ENCODE measurements at places on chromosomes 7 and 10.

- DNase-seq: no peak
Observed at GRCh38 chr7:79936281-79936983, 198.2 kb upstream of the GNAI1 start.

- DNase-seq: no peak
Observed at GRCh38 chr7:78041423-78041822, 242.8 kb downstream of the PHTF2 start.

- no peak for DNase-seq
Observed at GRCh38 chr10:69838853-69839252, 37.1 kb downstream of the COL13A1 start.

GRCh38 chr7:135755351-135755753 lies 6.7 kb upstream of the FAM180A start:
- DNase-seq: no peak

GRCh38 chr7:46244757-46245156 lies 323.7 kb upstream of the IGFBP3 start:
- no peak for DNase-seq

GRCh38 chr10:129096065-129096984 lies 370.7 kb upstream of the MGMT start:
- no peak for DNase-seq

DNA sequence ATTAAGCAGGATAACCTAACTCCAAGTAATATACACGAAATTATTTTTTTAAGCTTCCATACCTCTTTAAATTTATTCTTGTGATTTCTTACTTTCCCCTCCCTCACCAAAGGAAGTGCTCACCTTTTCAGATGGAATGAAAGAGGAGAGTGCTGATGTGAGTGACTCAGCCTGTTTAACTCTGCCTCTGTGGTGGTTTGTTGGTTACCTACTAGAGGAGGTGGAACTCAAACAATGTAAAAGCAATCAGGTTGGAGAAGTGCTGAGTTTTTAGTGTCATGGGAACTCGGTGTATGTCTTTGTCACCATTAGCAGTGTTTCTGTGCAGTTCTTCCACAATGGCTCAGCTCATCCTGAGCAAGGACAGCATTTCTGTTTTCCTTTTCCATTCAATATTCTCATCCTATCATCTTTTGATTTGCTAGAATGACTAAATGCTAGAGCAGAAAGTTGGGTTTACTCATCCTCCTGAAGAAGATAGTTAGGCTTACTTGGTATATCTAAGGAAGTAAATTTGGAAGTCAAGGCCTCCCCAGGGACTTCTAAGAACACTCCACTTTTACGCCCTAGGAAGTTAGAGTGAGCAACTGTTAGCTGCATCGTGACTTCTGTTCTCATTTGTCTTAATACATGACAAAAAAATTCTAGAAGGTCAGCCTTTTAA lies 6.0 kb downstream of the ADD3 start:
- DNase-seq: no peak

- no peak for DNase-seq
Observed at GRCh38 chr10:127203067-127203466, 6.7 kb upstream of the INSYN2A start.

DNA sequence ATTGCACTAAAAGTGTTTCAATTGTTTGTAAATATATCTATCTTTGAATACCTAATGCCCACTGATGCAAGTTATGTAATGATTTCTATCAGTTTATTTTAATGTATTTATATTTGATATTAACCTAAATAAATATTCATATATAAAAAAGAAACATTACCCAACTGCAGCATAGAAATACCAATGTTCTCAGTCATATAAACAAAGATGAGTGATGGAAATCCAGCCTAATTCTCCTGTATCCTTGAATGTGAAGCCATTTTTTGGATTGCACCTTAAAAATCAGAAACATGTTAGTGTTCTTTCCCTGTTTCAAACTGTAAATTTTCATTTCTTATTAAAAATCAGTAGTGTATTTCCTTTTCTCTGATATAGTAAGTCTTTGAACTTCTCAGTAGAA lies 305.8 kb upstream of the GNAI1 start:
- DNase-seq: no peak

DNA sequence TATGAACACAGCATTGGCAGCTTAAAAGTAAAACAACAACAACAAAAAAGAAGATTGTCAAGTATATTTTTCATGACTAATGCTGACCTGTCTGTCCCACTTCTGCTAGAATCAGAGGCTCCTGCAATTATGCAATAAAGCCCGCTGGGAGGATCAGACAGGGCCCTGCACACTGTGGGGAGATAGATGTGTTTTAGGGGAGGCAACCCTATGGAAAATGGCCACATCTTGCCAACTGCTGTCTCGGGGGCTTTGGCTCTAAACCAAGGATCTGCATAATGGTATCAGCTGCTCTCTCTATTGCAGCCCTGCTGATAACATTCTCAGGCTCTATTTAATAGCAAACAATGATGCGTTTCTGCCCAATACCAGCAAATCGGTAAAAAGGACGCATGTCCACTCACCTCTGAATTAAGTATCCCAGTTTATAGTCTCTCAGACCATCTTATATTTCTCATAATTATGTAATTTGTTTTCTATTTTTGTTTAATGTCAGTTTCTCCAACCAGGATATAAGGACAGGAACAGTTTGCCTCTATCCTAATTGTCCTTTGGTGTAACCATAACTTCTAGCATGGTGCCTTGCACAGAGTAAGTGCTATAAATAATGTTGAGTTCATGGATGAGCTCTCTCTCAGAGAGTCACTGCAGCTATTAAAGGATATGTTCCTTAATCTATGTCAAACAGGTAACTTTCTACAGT lies 15.3 kb upstream of the PRKAR2B start:
- DNase-seq: no peak

DNA sequence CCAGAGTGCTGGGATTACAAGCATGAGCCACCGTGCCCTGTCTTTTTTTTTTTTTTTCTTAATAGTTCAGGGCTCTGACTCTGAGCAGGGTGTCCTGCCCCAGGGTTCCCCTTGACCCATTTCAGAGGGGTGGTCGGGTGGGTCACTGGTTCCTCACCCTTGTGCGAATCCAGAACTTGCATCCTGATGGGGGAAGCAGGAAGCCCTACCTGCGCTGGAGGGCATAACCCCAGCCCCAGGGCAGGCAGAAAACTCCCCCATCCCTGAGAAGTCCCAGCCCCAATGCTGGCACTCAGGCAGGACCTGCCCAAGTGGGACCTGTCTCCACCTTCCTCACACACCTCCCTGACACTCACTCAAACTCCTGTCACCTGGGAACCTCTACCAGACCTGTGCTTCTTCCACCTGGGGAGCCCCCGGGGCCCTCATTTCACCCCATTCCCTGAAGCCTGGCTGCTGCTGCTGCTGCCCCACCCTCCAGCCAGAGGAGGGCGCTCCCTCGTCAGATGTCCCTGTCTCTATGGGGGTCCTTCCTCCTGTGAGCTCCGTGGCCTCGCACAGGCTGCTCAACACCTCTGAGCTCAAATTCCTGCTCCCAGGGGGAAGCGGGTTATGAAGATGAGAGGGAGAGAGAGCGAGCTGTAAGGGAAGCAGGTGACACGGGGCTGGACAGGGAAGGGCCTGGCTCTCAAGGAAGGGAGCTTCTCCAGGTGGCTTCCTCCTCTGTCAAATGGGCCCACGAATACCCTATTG lies 15.1 kb upstream of the ZNF273 start:
- no peak for DNase-seq

GRCh38 chr7:96792115-96792514 lies 82.5 kb upstream of the SEM1 start:
- DNase-seq: no peak

DNA sequence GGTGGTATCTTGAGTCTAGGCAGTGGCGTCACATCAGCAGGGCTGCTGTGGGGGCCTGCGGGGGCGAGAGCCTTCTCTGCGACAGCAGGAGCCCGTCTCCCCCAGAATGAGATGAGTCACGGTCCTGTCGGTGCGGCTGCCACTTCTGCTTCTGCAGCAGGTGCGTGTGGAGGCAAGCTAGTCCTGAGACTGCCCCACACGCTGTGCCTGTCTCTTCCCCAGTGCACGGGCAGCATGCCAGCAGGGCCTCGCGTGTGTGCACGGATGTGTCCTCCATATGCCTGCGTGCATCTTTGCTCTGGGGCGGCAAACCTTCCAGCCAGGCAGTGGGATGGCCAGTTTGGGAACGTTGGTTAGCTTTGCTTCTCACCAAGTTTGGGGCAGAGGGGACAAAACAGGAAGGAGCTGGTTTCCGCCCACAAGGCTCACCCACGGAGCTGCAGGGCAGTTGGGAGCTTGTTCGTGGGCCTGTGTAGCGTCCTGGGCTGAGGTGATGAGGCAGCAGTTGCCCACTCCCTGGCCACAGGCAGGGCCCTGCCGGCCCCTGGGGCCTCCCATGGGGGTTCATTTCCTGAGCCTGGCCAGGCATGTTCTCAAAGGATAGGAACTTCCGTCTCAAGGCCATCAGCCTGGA lies 60.8 kb upstream of the PPIF start:
- peak; percentile 64 for DNase-seq

- DNase-seq: no peak
Observed at GRCh38 chr7:139648391-139648861, 124.9 kb downstream of the CLEC2L start.

GRCh38 chr10:32891261-32891660 lies 66.8 kb downstream of the ITGB1 start:
- no peak for DNase-seq

DNA sequence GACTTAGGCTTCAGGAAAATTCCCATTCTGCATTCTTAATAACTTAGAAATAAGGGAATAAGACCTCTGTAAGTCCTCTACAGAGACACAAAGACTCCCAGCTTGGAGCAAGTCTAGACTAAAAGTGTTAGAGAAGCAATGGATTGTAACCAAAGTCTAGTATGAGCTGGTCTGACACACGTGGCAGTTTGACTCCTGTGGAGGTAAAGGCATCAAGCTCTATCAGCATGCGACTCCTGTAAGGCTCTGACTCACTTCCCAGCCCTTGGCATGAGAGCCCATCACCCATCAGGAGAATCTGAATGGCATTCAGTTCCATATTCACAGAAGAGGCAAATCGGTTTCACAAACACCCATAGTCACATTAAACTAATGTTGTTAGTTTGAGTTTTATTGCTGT lies 4.4 kb upstream of the VSTM4 start:
- no peak for DNase-seq

DNA sequence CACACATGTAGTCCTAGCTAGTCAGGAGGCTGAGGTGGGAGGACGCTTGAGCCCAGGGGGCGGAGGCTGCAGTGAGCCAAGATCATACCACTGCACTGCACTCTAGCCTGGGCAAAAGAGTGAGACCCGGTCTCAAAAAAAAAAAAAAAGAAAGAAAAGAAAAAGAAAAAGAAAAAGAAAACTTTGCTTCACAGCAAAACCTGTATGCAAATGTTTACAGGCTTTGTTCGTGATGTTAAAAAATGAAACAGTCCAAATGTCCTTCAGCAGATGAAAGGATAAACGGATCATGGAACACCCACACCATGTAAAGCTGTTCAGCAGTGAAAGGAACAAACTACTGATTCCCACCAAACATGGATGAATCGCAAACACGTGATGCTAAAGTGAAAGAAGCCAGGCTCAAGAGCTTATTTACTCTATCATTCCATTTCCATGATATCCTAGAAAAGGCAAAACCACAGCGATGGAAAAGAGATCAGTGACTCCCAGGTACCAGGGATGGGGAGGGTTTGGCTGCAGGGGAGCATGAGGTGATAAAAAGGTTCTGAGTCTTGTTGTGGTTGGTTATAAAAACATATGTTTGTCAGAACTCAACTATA lies 15.1 kb downstream of the LRRC20 start:
- no peak for DNase-seq

DNA sequence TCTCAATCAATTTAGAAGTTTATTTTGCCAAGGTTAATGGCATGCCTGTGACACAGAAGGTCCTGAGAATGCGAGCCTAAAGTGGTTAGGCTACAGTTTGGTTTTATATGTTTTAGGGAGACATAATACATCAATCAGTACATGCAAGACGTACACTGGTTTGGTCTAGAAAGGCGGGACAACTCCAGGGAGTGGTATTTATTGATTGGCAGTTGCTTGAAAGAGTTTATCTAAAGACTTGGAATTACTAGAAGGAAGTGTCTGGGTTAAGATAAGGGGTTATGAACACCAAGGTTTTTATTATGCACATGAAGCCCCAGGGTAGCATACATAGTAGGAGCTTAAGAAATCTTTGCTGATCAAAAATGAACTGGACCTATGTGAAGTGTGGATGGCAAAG lies 21.5 kb downstream of the NPVF start:
- no peak for DNase-seq

DNA sequence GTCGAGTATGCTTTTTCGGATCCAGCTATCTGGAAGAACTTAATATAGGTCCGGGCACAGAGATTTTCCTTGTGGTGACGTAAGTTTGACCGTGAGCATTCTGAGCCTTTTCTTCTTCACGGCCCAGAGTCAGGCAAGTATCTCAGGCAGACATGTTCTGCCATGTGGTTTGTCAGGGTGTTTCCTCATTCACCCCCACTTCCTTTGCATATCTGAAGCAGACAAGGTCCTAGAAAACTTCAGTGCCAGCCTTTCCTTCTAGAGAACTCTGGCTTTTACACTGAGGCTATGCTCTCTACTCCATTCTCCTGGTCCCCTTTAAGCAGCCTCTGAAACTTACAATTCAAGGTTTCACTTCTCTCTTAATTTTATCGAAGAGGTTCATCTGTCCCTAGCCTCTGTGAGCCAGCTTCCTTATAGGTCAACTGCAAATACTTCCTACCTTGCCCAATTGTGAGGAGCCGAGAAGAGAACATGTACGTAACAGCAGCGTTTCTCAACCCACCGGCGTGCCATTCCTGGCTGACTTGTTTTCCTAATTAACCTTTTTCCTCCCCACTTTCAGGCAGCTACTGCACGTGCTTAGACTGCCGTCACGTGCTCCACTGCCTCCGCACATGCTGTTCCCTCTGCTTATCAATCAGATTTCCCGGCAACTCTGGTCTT lies 47.3 kb downstream of the CDCA7L start:
- DNase-seq: no peak

DNA sequence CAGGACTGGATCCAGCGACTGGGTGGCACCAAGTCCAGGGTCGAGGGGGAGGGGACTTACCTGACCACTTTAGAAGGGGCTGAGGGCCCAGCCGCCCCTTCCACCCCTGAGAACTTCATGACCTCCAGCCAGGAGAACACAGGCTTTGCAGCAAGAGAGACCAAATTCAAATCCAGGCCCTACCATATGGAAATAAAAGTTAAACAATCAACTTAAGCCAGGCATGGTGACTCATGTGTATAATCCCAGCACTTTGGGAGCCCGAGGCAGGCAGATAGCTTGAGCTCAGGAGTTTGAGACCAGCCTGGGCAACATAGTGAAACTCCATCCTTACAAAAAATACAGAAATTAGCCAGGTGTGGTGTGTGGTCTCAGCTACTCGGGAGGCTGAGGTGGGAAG lies 61.9 kb downstream of the COL13A1 start:
- DNase-seq: no peak

- no peak for DNase-seq
Observed at GRCh38 chr7:158020706-158021095, 566.9 kb downstream of the PTPRN2 start.

- DNase-seq: no peak
Observed at GRCh38 chr7:99392659-99393354, 15.6 kb downstream of the PDAP1 start.

DNA sequence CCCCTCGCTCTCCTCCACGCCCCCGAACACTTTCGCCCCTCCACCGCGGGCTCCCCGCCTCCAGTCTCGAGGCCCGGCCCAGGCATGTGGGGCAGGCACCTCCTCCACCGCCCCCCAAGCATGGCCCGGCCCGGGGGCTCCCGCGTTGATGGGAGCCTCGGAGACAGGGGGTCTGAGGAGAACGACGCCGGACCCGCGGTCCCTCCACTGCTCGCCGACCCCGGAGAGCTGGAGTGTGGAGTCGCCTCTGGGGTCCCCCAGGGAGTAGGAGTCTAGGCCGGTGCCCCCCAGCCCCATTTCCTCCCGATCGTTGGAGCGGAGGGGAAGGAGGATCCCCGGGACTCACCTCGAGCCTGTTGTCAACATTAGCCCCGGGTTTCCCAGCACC lies 206 bp downstream of the UPF2 start:
- no peak for DNase-seq
